T-helper 2 cell (primary cell): ENCODE measurements at places on chromosomes 2 and 18.

- DNase-seq: no peak
These were observed 23.1 kb downstream of the PASK start for GRCh38 chr2:241126201-241126611.

DNA sequence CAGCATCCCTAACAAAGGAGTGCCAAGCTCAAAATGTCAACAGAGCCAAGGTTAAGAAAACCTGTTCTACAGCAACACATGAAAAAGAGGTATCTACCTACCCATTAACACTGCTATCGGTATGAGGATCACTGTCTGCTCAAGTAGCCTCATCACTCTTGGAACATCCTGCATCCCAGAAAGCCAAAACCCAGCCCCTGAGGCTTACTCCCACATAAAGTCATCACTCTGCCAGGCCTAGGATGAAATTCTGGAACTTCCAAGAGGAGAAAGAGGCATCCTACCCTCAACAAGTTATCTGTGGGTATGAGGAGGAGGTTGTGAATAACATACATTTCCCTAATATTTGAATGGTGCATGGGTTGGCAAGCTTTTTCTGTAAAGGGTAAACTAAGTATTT, 25.5 kb downstream of the CDH2 start:
- DNase-seq: no peak

DNA sequence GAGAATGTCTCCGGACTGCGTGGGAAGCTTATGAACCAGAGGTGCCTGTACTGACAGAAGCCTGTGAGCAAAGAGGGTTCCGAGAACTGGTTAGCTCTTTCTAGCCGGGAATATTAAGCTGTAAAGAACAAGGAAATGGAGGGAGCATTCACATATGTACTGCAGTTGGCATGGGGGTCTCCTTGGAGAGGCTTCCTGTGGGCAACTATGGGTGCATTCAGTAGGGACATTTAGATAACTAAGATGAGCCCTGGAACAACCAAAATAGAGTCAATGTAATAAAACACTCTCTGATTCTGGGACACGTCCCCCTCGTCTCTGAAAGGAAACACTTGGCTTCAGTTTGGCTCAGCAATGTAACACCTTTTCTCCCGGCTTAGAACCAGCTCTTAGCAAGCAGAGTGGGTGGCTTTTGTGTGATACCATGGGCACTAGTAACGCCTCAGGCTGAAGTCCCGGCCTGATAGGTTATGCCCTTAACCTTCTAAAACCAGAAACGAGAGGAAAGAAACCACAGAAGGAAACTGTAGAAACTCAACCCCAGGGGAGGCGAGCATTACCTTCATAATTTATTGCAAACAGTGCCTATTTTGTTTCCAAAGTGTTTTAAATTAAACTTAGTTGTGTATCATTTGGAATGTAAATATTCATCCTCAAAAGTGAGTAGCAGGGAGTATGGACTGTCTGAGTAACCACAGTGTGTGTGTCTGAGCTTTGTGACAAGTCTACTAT, 48.8 kb upstream of the LPIN2 start:
- no peak for DNase-seq

GRCh38 chr18:56294484-56295183, 343.8 kb downstream of the TXNL1 start:
- no peak for DNase-seq

DNA sequence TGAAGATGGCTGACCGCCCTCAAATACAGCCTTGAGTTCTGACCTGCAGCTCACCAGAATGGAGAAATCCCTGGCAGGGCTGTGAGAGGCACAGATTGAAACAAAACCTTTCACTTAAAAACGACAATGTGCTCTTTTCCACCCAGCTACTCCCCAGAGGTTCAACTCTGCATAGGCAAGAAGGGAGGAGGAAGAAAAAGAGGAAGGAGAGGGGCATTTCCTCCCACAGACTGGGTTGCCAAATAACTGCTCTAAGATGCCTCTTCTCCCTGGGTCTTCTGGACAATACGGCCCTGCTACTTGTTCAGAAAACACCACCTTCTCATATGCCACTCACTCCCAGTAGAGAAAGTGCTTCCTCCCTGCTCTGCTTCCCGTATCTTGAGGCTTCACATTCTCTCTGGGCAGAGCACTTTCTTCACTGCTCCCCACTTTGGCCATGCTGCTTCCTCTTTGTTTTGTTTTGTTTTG, 136.4 kb upstream of the SLC1A4 start:
- DNase-seq: no peak

DNA sequence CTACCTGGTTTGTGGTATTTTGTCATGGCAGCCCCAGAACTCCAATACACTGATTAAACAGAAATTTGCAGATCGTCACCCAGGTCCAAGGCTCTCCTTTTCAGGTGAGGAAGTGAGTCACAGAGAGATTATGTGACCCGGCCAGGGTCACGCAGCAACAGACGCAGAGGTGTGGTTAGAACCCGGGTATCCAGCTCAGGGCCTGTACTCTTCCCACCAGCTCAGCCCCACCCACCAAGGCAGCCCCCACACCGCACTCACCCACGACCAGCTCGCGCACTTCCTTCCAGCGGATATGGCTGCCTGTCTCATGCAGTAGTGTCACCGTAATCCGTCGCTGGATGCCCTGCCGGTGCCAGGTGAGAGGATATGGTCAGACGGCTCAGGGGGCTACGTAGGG, 48.1 kb downstream of the AQP12A start:
- DNase-seq: no peak

- no peak for DNase-seq
These were observed 725.2 kb downstream of the TSN start for GRCh38 chr2:122480501-122481243.

DNA sequence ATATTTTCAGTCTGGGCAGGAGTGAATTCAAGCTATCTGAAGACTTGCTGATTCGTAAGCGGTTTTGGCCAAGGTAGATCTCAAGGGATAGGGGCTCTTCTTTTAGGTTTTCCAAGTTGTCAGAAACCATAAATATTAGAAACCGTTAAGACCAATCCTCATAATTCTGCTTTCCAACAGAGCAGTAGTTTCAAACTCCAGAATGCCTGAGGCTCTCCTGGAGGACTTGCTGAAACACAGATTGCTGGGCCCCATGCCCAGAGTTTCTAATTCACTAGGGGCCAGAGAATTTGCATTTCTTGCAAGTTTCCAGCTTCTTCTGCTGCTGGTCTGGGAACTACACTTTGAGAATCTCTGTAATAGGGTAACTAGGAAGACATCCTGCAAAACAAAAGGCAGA, 1855.7 kb upstream of the CELF4 start:
- DNase-seq: no peak

- DNase-seq: no peak
These were observed 709 bp downstream of the UGP2 start for GRCh38 chr2:63842149-63843061.

- DNase-seq: no peak
These were observed 1.6 kb upstream of the PUM2 start for GRCh38 chr2:20352230-20352578.

- DNase-seq: no peak
These were observed 5.3 kb downstream of the COL3A1 start for GRCh38 chr2:188979187-188980114.

- DNase-seq: no peak
These were observed 94.4 kb downstream of the SPTBN1 start for GRCh38 chr2:54550547-54550946.

DNA sequence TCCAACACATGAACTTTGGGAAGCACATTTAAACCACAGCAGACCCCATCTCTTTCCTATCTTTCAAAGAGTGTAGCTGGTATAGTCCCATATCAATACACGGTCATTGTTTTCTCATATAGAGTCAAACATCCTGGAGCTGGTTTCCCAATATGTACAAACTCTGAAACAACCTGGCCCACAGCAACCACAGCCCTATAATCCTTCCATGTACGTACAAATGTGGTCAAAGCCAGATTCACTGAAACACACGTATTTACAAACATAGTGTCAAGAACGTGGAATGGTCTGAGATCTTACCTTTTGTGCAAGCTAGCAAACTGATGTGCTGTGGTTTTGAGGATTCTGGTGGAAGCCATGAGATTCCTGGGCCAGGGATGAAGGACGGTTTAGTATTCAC, 97.3 kb downstream of the HS1BP3 start:
- no peak for DNase-seq

DNA sequence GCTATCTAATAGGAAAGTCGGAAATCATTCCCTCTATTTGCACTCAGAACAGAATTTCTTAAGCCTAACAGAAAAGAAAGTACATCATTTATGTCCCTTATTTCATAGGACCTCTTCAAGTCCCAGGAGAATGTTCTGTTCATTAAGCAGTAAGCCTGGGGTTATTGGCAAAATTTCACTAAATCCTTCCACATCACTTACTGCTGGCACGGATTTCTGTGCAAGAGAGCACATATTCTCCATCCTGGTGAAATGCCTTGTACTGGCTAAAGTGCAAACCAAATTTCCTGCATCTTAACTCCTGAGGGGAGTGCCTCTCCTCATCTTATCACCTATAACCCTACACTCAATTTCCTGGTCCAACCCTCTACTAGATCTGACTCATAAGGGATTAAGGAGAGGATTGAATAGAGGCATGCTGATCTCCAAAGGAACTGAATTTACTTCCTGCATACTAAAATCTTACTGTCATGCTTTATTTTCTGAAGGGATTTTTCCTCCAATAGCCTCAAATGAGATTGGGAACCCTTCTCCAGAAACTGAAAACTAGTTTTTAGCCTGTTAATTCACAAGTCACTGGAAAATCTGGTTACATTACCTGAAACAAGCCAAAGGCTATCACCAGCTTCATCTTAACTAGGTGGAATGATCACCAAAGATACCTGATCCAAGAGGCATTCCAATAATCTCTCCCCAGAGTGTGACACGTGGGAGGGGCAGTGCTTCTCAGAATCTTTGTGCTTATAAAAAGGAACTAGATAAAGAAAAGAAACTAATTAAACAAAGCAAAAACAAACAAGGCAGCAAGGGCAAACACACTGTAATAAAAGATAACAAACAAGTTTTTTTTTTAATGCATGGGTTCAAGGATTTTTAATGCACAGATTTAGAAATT, 311.1 kb downstream of the NR4A2 start:
- DNase-seq: no peak

- DNase-seq: no peak
These were observed 20.7 kb upstream of the DNAH6 start for GRCh38 chr2:84495539-84496146.

DNA sequence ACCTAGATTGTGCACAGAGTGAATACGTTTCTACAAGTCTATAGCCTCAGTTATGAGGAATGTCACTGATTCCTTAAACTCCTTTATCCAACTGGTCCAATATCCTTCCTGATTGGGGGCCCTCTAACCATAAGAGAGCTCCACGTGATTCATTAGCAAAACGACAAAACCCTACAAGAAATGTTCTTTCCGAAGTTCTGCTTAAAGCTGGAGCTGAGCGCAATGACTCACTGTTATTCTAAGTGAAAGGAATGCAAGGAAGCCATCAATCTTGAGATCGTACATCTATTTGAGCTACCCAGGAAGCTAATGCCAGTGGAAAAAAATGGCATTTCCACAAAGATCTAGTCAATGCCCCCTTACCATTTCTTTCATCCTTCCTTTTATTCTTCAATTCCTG, 354.9 kb upstream of the CDH20 start:
- DNase-seq: no peak

GRCh38 chr2:143458258-143459190, 329.3 kb downstream of the ARHGAP15 start:
- no peak for DNase-seq

DNA sequence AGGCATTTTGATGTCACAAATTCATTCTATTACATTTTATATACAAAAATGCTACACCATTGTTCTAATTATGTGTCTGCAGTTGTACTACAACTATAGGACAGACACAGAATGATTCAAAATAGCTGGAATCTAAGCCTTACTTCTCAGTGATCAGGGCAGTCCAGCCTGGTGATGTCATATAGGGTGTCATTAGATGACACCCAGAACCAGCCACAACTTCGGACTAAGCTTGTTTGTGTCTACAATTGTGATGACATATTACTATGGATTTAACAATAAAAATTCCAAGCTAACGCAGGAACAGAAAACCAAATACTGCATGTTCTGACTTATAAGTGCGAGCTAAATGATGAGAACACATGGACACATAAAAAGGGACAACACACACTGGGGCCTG, 31.0 kb downstream of the M1AP start:
- no peak for DNase-seq

DNA sequence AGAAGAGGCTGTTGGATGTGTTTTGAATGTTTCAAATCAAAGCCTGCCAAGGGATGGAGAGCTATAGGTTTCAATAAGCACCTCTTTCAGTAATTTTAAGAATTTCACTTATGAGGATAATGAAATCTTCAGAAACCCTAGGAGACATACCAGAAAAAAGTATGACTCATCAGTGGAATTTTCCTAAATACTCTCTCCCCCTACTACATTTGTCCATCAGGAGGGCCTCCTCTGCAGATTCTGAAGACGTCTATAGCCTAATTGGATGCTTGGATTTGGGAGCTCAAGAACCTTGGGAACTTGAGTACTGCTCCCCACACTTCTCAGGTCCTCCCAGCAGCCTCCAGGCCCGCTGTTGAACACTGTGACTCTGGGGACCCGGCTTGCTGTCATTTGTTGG, 374.3 kb downstream of the SLC4A3 start:
- DNase-seq: no peak

GRCh38 chr2:64317707-64318475, 136.1 kb upstream of the LGALSL start:
- DNase-seq: no peak

DNA sequence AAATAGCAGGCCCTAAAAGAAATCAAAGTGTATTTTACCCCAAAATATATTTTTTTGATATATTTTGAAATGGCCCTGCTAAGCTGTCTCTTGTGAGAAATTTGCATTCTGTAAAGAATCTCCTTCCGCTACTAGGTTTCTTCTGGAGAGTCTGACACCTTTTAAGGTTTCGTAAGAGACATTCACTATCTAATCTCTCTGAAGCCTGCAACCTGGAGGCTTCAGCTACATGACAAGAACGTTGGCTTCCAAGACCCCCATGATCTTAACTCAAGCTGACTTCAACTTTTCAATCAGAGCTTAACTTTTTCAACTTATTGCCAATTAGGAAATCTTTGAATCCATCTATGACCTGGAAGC, 1894.9 kb upstream of the LRRTM1 start:
- no peak for DNase-seq

GRCh38 chr2:221203125-221203524, 369.0 kb downstream of the EPHA4 start:
- DNase-seq: no peak

- DNase-seq: no peak
These were observed 215.2 kb downstream of the RAD51AP2 start for GRCh38 chr2:17303054-17303453.

DNA sequence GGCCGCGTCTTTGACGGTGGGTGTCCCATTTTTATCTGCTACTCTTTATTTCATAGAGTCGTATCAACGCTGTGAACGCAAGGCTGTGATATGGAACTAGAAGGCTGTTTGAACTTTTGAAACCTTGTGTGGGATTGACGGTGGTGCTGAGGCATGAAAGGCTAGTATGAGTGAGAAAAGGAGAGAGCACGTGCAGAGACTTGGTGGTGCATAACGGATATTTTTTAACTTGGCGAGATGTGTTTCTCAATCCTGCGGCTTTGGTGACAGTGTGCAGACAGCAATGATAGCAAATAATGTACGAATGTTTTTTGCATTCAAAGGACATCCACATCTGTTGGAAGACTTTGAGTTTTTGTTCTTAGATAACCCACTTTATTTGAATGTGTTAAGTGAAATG, 6.2 kb downstream of the HES6 start:
- no peak for DNase-seq

- DNase-seq: no peak
These were observed 228.3 kb downstream of the SEPTIN10 start for GRCh38 chr2:109385506-109385905.
